Prostate gland (tissue), 2 donors: ENCODE measurements at places on chromosomes 11 and 22. TPM values are rescaled to one million over a fixed set of nuclear protein-coding genes. Genes with fewer than 3 reads are reported as not detected.

The UBQLNL gene
- total RNA-seq: 1.6 TPM

The TSSC4 gene
- total RNA-seq: 71.1 TPM

The NXPE1 gene
- total RNA-seq: 0.09 TPM

The NAALAD2 gene
- total RNA-seq: 38.9 TPM

The GRAMD4 gene
- 20.2 TPM for total RNA-seq

The OR8A1 gene
- total RNA-seq: not detected

The GDPD4 gene
- total RNA-seq: not detected

The CNTF gene
- 0.74 TPM for total RNA-seq

The ABCG4 gene
- total RNA-seq: not detected

The SERGEF gene
- 29.9 TPM for total RNA-seq

The TSPO gene
- 575 TPM for total RNA-seq

The SUSD2 gene
- total RNA-seq: 9.3 TPM

The FKBP2 gene
- total RNA-seq: 164 TPM

DNA sequence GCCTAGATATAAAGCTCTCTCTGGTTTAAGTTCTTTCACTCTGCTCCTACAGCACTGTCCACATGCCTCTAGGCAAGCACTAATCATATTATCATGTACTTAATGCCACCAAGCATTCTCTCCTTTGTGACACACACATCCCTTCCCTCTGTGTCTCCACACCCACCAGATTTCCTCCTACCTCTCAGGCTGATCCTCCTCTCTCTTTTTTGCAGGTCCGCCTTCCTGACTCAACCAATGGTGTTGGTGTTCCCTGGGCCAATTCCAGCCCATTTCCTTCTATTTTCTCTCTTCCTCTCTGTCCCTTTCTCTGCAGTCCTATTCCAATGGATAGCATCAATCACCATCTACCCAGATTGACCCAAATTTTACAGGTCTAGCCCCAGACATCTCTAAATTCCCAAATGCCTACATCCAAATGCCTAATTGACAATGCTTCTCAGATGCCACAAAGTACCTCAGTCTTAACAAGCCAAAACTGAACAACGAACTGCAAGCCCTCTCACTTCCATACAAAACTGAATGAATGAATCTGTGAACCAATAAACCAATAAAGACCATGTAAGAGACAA lies 504 bp upstream of the ZNF215 start:
- peak overlapping the region; percentile 50 for H3K4me3 ChIP-seq
- H3K4me1 ChIP-seq: no peaks in the 10 kb centered on the region
- DNase-seq: no peak
- peak overlapping the region; percentile 69 for H3K27ac ChIP-seq

DNA sequence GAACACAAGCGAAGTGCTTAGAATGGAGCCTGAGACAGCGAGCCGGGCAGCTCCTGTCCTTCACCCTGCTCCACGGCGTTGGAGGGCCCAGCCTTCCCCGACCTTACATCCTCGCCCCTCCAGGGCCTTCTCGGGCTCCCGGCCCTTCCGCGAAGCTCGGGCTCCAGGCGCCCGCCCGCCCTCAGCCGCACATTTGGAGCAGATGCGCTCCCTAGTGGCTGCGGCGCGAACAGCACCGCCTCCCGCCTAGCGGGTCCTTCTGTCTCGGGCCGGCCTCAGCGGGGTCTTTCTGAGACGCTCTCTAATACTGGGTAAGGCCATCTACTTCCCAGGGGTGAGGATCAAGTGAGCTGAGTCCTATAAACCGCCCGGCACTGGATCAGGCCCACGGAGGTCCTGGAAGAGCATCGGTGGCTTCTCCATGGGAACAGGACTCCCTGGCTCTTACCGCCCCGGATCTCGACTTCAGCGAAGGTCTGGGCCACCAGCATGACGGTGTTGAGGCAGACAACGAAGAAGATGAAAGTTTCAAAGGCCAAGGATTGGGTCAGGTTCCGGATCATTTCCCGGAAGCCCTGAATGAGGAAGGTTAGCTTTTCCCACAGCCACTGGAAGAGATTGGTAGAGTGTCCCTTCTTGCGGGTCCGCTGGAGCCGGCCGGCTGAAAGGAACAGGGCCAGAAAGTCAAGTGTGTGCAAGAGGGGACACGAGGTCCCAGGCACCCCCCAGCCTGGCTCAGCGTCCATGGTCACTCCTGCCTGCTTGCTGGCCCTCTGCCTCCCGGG lies 3.7 kb downstream of the CATSPER1 start:
- no peaks in the 10 kb centered on the region for H3K4me1 ChIP-seq
- H3K4me3 ChIP-seq: no peak overlapping the region
- no peak overlapping the region for H3K27ac ChIP-seq
- DNase-seq: peak; percentile 27
- no peaks in the 10 kb centered on the region for H3K36me3 ChIP-seq

- DNase-seq: no peak
- no peaks in the 10 kb centered on the region for H3K27me3 ChIP-seq
- H3K4me1 ChIP-seq: no peaks in the 10 kb centered on the region
- H3K27ac ChIP-seq: no peak overlapping the region
- H3K4me3 ChIP-seq: no peak overlapping the region
These were observed 42.3 kb upstream of the RDX start for GRCh38 chr11:110338684-110339083.

GRCh38 chr11:14750911-14751310 lies 107.3 kb downstream of the PDE3B start:
- H3K27me3 ChIP-seq: no peaks in the 10 kb centered on the region
- no peaks in the 10 kb centered on the region for H3K36me3 ChIP-seq
- H3K27ac ChIP-seq: no peak overlapping the region
- DNase-seq: no peak
- no peaks in the 10 kb centered on the region for H3K4me1 ChIP-seq

DNA sequence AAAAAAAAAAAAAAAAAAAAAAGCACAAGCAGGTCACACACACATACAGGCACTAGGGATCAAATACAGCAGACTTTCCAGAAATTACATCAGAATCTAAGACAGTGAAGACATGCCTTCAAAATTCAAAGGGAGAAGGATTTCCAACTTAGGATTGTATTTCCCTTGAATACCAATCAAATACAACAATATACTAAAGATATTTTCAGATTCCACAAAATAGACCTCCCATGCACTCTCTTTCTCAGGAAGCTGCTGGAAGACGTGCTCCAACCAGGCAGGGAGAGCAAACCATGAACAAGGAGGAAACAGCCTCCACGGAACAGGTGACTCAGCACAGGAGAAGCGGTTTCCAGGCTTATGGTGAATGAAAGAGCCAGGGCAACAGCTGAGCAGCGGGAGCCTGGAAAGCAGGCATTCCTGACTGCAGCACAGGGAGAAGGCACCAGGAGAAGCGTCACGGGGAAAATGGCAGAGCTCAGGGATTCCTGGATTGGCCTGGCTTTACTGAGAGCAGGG lies 32.0 kb downstream of the TMEM184B start:
- H3K27me3 ChIP-seq: no peaks in the 10 kb centered on the region
- no peak overlapping the region for H3K4me3 ChIP-seq

DNA sequence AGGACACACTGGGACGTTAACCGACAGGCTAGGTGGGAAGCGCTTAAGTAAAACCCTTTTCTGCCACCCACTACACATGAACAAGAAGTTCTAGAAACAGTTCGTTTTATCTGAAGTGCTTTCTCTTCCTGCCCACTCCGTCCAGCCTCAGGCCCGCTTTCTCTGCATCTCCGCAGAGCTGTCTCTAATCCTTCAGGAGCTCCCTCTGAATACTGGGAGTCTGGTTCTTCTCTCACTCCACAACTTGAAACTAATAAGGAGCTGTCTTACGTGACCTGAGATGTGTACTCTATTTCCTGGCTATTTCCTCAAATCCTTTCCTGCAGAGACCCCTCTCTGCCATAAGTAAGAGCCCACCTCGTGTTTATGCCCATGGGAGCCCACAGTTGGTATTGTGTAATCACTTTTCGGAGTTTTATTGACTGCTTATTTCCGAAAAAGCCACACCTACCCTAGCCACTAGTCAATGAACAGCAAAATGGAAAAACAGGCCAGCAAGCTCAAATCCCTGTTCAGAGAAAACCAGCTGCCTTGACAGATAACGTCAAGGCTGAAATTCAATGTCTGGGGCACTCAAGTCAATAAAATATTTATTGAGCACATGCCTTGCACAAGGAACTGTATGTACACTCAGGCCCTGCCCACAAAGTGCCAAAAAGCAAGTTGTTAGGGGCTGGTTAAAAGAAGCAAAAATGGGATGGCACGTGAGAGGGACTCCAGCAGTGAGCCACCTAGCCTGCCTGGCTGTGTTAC lies 4.9 kb downstream of the PC start:
- no peak overlapping the region for H3K4me3 ChIP-seq
- H3K27me3 ChIP-seq: no peaks in the 10 kb centered on the region
- DNase-seq: peak; percentile 33

DNA sequence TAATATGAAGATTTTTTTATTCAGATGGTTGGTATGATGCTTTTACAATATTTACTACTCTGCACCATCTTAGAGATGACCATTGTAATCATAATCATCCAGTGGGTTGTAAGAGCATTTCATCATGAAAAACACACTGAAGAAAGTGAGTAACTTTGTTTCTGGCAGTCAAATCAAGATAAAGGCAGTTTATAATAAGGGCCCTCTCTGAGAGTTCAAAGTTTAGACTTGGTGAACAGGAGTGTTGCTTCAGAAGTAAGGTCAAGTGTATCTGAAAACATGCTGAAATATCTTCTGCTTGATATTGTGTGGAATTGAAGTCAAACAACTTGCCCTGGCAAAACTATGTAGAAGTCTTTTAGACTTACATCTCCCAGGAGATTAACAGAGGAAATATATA lies 19.5 kb upstream of the MS4A8 start:
- H3K36me3 ChIP-seq: no peaks in the 10 kb centered on the region
- no peak overlapping the region for H3K27ac ChIP-seq
- DNase-seq: no peak
- H3K27me3 ChIP-seq: no peaks in the 10 kb centered on the region
- H3K4me3 ChIP-seq: no peak overlapping the region

DNA sequence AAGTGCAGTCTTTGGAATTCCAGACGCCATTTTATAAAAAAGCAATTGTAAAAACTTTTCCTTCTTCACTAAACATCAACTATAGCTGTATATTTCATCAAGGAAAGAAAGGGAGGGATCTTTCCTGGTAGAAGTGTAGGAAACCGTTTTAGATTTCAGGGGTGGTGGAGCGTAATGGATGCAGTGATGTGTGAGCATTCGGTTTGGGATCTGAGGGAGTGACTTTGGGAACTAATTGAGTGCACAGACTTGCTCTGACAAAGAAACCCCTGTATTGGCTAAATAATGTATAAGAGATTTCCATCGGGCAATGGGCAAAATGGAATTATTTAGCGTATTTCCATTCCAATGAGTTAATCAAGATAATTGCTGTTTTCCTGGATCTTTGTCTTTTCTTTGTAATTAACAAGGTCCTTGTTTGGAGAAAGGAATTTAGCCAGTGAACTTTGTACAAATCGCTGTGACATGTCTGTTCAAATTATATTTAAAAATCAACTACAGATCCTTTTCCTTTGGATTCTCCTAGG lies 125.0 kb upstream of the NARS2 start:
- no peak overlapping the region for H3K27ac ChIP-seq
- no peak for DNase-seq
- H3K36me3 ChIP-seq: no peaks in the 10 kb centered on the region
- no peak overlapping the region for H3K4me3 ChIP-seq

GRCh38 chr11:123258877-123259276 lies 63.8 kb upstream of the CLMP start:
- H3K4me1 ChIP-seq: no peaks in the 10 kb centered on the region
- DNase-seq: no peak
- H3K27me3 ChIP-seq: no peaks in the 10 kb centered on the region
- no peaks in the 10 kb centered on the region for H3K36me3 ChIP-seq
- no peak overlapping the region for H3K27ac ChIP-seq

DNA sequence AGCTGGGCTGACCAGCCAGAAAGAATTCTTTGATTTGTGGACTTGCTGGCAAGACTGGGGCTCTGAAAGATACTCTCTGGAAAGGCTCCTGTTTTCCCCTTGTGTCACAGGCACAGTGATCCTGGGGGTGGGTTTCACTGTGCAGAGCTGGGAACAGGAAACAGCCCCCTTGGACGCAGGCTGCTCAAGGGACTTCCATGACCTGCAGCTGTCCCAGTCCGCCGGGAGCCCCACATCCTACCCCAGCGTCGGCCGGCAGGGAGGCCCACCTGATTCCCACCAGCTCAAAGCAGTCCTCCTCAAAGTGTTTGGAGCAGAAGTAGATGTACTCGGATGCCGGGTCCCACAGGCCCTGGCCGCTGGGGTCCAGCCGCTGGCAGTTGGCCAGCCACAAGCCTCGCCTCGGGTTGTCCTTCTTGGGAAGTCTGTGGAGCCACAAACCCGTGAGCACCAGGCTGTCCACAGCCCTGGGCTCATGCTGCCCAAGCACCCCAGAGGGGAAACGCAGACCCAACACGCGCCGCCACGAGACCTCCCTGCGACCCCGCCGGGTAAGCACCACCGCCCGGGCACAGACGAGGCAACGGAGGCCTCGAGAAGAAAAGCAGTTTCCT lies 824 bp downstream of the THAP7 start:
- H3K36me3 ChIP-seq: peaks cover 11% of the 10 kb centered on the region
- DNase-seq: no peak
- peak overlapping the region; percentile 57 for H3K4me3 ChIP-seq
- H3K27ac ChIP-seq: peak overlapping the region; percentile 96
- peaks cover 16% of the 10 kb centered on the region for H3K4me1 ChIP-seq
- no peaks in the 10 kb centered on the region for H3K27me3 ChIP-seq

DNA sequence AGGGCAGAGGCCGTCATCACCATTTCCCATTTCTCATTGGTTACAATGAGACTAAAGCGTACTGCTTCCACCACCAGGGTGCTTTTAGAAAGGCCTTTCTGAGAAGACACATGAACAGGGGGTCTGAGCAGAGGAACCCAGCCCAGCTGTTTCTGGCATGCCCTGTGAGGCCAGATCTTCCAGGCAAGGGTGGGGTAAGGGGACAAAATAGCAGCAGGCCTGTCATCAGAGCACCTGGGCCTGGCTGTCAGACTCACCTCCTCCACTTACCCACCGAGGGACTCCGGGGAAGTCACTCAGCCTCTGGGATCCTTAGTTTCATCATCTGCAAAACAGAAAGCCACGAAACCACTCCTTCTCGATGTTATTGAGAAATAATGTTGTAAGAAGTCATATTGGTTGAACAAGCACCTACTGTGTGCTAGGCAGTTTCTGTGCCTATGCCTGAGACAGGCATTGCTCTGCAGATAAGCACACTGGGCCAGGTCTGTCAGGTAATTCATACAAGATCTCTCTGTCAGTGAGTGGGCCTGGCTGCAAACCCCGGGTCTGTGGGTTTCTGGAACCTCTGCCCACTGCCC lies 8.8 kb upstream of the WNT11 start:
- no peak overlapping the region for H3K27ac ChIP-seq
- no peaks in the 10 kb centered on the region for H3K4me1 ChIP-seq
- no peaks in the 10 kb centered on the region for H3K27me3 ChIP-seq
- no peak overlapping the region for H3K4me3 ChIP-seq
- no peaks in the 10 kb centered on the region for H3K36me3 ChIP-seq
